ENCODE measurements at places on chromosomes 1 and 21.
A peak's percentile ranks its signal among the peaks of the same experiment; 100 is the strongest.

- DNase-seq = peak; percentile 51
Measured at GRCh38 chr21:46226920-46227599, 1.5 kb downstream of the LSS start.

DNA sequence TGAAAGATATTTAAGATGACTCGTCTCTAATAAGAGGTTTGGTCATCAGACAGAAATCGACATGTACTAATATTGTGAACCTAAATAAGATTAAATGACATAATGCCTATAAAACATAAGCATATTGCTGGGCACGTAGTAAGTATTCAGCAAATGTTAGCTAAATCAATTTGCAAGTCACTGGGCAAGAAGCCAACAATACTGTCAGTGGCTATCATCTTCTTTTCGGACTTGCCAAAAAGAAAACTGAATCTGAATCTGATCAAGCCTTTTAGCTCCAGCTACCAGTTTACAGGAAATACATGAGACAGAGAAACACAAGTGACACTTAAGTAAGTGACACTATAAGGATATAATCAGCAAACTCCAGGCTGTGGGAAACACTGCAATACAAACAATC lies 46.0 kb downstream of the RPL5 start:
- no peak for DNase-seq

DNA sequence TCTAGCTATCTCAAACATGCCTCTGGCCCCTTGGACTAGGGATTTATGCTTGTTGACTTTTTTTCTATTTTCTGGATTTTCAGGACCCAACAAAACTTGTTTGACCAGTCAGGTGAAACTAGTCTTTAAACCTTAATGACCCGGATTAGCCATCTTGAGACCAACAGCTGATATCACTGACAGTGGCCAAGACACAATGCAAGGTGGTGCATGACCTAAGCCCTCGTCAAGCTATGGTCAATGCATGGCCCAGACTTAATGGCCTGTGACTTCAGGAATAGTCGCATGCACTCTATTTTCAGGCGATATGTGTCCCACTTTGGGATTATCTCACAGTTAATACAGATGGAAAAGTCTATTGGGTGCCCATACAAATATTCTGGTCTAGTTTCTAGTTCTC lies 190.4 kb downstream of the ZBTB18 start:
- DNase-seq = no peak

DNA sequence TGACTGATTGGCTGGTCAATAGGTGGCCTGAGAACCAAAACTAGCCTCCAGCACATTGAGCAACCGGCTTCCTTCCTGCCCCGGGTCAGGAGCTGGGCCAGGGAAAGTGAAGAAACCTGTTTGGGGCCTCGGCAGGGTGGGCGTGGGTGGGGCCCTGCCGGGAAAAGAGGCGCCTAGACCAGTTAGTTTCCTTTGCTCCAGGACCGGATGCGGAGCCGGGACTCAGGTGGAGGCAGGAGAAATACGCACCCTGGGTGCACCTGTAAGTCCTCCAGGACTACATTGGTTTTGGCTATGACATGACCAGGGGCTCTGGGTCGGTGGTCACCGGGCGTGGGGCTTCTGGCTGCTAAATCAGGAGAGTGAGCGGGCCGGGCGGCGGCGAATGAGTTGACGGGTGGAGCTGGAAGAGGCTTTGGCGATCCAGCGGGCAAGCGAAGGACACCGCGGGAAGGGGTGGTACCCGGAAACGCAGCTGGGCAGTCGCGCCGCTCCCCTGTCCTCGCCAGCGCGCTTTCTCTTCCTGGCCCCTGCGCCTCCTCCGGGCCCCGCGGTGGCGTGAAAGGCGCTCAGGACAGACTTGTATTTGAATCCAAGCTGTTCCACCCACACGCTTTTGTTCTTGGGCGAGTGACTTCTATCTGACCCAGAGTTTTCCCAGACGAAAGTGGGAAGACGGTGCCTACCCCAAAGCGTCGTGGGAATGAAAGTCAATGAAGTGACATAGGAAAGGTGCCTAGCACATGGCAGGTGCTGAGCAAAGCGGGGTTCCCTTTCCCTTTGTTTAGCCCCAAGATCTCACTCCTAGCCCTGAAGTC lies 30.6 kb upstream of the JUN start:
- DNase-seq = no peak

GRCh38 chr1:2313651-2314261 lies 77.6 kb downstream of the MORN1 start:
- DNase-seq = no peak

DNA sequence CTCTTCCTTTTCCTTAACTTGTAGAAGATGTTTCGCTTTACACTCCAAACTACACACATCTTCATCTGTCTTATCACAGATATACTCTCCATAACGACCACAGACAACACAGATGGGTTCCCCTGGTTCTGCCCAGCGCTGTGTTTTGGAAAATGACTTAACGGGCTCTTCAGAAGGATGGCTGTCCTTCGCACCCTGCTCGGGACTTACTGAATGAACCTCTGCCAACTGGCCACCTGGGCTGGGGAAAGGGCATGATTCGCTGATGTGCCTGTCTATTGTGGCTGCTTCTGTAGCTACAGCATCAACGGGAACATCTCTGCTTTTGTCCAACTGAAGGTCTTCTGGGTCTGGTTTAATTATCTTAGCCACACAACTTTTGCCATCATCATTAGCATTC lies 3.4 kb downstream of the DDX59 start:
- DNase-seq = no peak

- DNase-seq = no peak
Measured at GRCh38 chr1:53138991-53139884, 3.2 kb downstream of the SLC1A7 start.

- no peak for DNase-seq
Measured at GRCh38 chr1:20139776-20140612, 871 bp downstream of the PLA2G2F start.

- DNase-seq = peak; percentile 72
Measured at GRCh38 chr1:100077531-100077930, 55.2 kb downstream of the SASS6 start.

- DNase-seq = no peak
Measured at GRCh38 chr1:93344886-93345632, 648 bp upstream of the DR1 start.

DNA sequence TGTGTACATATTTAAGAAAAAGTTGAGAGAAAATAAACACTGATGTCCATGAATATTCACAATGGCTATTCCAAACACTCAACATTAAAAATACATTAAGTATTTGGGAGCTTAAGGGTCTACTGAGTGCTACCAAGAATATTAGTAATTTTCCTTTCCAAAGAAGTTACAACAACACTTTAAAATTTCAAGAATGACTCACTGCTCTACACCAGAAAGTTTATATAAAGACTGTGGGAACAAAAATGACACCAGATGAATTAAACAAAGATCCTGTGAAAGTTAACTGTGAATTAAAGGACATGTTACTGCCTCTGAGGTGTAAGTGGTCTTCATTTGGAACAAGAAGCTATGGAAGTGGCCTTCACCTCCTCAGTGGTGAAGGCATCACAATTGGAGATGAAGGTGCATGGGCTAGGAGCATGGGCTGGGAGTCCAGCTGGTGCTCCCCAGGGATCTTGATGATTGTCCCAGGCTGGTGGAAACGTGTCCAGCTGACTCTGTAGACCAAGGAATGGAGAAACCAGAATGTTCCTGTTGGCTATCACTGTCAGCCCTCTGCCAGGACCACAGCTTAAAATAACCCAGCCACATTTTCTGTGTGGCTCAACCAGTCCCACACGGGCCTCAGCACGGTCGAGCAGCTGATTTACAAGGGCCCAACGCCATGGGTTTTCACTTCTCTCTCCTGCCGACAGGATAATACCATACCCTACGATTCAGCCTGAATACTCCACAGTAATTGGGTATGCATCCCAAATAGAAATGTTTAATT lies 28.8 kb downstream of the TAF5L start:
- no peak for DNase-seq

DNA sequence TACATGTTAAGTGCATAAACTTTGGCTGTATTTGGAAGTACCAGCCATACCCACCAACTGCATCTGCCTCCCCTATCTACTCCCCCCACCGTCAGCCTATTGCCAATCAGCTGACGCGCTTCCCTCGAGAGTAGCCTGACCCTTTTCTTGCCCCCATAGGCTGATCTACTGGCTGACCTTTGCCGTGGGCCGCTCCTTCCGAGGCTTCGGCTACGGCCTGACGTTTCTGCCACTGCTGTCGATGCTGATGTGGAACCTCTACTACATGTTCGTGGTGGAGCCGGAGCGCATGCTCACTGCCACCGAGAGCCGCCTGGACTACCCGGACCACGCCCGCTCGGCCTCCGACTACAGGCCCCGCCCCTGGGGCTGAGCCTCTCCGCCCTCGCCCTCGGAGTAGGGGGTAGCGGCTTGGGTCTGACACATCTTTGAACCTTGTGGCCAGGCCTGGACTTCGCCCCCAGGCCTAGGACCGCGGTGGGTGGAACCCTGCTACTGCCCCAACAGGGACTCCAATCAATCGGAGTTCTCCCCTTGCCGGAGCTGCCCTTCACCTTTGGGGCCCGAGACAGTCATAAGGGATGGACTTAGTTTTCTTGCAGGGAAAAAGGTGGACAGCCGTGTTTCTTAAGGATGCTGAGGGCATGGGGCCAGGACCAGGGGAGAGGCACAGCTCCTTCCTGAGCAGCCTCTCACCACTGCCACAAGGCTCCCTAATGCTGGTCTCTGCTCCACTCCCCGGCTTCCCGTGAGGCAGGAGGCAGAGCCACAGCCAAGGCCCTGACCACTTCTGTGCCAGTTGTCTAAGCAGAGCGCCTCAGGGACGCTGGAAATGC lies 4.0 kb downstream of the GLMP start:
- DNase-seq = no peak

GRCh38 chr1:204602111-204602579 lies 83.4 kb downstream of the LRRN2 start:
- no peak for DNase-seq

- no peak for DNase-seq
Measured at GRCh38 chr1:200890818-200891773, 3.6 kb upstream of the INAVA start.

- no peak for DNase-seq
Measured at GRCh38 chr1:40318476-40318875, 1.4 kb upstream of the COL9A2 start.

DNA sequence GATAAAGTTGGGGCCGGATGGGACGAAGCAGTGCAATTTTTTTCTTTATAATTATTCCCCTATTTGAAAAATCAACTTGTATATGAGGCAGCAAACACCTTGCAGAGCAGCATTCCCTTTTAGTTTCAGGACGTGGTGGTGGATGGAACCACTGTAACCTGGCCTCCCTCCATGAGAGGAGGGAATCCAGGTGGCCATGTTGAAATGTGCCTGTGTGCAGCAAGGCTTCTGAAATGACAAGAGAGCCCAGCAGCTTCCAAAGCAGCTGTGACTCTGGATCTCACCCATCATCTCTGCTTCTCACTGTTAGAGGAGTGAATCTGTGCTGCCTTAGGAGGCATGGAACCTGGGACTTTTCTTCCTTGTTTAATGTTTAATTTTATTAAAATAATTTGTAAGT lies 42.3 kb downstream of the NFIA start:
- no peak for DNase-seq

- DNase-seq = no peak
Measured at GRCh38 chr1:27357281-27358037, 9.3 kb downstream of the MAP3K6 start.

DNA sequence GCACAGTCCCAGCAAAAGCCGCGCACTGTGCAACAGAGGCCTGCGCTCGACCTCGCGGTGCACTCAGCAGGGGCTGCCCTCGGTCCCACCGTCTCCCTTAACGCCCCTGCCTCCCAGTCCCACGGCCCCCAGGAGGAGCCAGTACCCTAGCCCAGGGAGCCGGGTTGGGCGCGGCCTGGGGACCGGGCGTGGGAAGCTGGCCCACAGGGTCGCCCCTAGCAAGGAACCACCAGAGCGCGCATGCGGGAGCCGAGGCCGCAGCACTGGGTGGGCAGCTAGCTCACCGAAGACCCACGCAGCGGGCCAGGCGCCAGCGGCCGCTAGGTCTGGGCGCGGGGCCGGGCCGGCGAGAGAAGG lies 21.6 kb upstream of the ZNF678 start:
- DNase-seq = no peak

- no peak for DNase-seq
Measured at GRCh38 chr1:195738966-195739650, 869.1 kb downstream of the KCNT2 start.

GRCh38 chr1:225026701-225027100 lies 97.2 kb downstream of the DNAH14 start:
- DNase-seq = no peak

- DNase-seq = no peak
Measured at GRCh38 chr1:43549921-43550597, 19.4 kb downstream of the PTPRF start.

DNA sequence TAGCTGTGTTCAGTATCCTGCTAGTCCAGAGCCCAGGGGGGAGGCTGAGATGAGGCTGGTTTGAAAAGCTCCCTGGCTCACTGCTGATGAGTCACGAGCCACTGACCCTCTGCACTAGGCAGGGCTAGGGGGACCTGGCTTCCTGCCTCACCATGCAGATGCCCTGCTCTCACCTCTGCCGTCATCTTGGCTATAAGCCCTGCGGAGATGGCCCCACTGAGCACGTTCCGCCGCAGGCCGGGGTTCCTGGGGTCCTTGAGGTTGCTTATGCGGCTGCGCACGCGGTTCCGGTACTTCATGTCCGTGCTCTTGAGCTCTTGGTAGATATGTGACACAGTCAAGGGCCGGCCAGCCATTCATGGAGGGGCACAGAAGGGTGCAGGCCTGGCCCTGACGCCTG lies 24.1 kb upstream of the ZNF436 start:
- DNase-seq = no peak

DNA sequence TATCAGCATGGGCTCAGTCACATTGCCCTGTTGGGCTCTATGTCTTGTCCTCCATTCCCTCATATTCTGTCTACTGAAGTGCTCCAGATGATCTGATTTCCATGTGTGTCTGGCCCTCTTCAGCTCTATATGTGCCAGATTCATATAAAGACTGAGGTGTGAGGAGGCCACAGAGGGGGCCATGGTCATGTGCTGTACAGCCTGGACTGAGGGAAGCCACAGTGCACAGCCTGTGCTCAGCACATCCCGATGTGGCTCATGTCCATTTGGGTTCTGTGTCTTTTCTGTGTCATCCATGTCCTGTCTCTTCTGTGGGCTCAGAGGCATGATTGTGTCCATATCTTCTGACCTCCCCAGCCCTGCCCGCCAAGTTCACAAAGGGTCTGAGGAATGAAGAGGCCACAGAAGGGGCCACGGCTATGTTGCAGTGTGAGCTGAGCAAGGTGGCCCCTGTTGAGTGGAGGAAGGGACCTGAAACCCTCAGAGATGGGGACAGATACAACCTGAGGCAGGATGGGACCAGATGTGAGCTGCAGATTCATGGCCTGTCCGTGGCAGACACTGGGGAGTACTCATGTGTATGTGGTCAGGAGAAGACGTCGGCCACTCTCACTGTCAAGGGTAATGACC lies 97.0 kb downstream of the OBSCN start:
- DNase-seq = no peak

GRCh38 chr1:194658090-194658439 lies 1471.7 kb upstream of the B3GALT2 start:
- no peak for DNase-seq
